GM04504 (cell line): ENCODE measurements at places on chromosomes 3 and 15.

DNA sequence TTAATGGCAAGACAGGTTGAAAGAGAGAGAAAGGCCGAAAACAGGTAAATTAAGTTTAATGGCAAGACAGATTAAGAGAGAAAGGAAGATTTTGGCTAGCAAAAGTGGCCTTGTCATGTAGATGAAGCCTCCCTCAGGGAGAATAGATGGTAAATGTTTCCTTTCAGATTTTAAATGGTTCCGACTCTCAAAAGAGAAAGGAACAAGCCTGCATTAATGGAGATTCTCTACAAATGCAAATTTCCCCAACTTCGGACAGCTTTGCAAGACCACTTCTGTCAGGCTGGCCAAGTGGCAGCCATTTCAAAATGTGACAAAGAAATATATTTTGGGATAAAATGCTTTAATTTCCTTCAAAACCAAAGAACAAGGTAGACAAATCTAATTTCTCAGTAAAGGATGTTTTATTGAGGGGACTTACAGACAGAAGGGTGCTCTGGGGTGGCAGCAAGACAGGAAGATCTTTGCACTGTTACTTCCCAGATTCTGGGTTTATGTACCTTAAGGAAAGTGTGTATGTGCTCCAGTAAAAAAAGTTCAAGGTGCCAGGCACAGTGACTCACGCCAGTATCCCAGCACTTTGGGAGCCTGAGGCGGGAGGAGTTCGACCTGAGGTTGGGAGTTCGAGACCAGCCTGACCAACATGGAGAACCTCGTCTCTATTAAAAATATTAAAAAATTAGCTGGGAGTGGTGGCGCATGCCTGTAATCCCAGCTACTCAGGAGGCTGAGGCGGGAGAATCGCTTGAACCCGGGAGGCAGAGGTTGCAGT, 626.3 kb upstream of the NAALADL2 start:
- DNase-seq = no peak

DNA sequence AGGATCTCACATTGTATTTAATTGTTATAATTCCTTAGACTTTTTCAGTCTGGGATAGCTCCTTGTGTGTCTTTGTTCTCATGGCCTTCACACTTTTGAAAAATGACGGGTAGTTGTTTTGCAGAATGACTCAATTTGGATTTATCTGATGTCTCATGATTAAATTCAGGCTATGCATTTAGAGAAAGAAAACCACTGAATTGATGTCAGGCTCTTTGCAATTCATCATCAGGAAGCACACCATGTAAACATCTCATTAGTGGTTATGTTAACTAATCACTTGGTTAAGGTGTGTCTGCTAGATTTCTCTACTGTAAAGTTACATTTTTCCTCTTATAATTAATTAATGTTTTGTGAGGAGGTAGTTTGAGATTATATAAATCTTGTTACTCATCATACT, 8.0 kb upstream of the SLC22A13 start:
- DNase-seq = no peak

- no peak for DNase-seq
Observed at GRCh38 chr3:116048991-116049390, 396.3 kb downstream of the LSAMP start.

DNA sequence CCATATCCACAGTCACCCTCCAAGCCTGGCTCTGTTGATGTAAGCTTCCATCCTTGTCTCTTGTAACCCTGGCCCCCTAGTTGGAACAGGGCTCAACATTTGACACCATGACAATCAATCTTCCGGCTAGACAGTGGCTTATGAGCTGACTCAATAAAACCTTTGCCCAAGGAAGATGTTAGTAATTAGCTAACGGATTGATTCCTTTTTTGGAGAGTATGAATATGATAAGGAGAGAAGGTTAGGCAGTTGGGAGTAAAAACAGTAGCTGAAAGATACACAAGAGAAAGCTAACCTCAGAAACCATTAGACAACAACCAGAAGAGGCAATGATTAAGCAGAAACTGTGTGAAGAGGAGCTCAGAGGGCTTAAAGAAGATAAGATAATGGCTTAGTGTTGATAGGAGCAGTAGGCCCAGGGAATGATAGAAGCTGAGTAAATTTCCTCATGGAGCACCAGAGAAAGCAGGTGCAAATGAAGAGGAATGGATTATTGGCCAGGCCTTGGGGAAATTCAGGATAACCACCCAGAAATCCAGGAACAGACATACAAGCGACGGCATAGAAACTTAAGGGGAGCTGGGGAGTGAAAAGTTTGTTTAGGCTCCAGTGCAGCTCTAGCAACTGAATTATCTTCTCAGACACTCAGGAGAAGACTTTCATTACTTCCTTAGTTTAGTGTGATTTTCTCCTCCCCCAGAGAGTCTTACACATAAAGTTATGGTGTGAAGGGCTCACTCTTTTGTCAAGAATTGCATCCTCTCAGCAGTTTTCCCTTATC, 7.8 kb upstream of the RFX7 start:
- no peak for DNase-seq

DNA sequence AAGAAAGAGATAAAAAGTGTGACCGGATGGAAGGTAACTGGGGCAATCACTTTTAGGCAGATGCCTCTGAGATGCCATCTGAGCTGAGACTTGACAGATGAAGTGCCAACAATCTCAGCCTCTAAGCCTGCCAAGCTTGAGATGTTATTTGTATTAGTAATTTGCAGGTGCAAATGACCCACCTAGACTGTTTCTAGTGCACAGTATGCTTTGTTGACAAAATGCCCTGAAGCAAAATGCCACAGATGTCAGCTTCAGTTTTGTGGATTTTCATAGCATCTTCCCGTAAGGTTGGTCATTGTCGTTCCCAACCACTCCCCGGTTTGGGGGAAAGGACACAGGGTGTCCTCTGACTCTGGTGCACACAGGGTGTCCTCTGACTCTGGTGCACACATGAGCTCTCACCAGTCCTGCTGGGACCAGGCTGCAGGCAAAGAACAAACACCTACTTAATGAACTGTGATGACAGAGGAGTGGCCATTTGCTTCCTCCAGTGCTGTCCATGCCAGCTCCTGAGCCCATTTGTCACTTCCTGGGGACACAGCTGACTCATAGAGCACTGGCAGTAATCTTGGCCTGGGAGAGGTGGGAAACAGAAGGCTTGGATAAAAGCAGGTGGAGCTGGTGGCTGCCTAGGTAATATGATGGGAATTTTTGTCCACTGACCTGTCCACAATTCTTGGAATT, 16.7 kb upstream of the PPP1R2 start:
- DNase-seq = no peak

- DNase-seq = no peak
Observed at GRCh38 chr3:130341882-130342281, 3.6 kb upstream of the COL6A5 start.

- no peak for DNase-seq
Observed at GRCh38 chr15:69669446-69669845, 216.8 kb downstream of the RPLP1 start.

GRCh38 chr3:129506231-129506742, 22.2 kb upstream of the RHO start:
- no peak for DNase-seq

- DNase-seq = no peak
Observed at GRCh38 chr3:111862974-111863373, 3.9 kb downstream of the PHLDB2 start.

GRCh38 chr15:86002444-86002843, 77.2 kb upstream of the AGBL1 start:
- no peak for DNase-seq

DNA sequence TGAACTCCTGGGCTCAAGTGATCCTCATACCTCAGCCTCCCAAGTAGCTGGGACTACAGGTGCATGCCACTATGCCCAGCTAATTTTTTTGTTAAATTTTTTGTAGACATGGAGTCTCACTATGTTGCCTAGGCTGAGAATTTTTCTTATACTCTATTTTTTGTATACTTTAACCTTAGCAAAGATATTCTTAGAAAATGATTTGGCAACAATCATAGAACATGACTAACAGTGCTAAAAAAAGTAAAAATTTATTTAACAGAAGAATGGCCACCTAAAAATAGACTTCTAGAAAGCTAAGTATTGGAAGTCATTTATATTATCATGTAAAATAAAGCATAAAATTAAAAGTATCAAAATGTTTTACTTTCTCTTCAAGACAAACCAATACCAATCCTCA, 322.3 kb downstream of the PLCL2 start:
- no peak for DNase-seq

GRCh38 chr3:72633534-72633933, 214.7 kb downstream of the SHQ1 start:
- no peak for DNase-seq

DNA sequence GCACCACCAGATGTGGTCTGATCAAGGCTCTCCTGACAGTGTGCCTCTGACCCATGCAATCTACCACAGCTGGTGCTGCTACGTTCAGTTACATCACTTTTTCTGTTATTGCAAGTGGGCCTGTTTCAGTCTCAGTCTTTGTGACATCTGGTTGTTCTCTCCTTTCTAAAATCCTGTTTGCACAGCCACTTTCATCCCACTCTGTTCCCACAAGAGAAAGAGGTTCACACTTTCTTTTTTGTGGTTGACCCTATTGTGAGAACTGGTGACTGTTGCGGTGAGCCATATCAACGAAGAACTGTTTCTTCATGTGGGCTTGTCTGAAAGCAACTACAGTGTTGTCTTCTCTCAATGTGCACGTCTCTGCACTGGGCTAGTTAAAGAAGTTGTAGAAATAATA, 342.8 kb upstream of the ARPP21 start:
- DNase-seq = no peak

DNA sequence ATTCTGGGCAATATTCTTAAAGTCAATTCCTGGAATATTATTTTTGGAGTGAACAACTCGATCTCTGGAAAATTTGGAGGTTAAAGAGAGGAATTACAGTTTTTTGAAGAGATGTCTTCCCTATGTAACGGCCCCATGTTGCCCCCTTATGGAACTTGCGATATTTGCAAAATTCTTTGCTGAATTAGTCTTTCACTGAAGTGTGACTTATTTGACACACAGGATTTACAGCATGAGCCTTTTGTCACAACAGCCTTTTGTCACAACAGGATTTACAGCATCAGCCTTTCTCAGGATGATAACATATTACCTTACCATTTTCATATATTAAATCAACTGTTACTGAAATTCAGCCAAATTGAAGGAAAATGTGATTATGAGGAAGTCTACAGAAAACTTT, 37.8 kb upstream of the SPTSSB start:
- no peak for DNase-seq

GRCh38 chr3:71464613-71465012, 118.9 kb downstream of the FOXP1 start:
- DNase-seq = no peak

GRCh38 chr3:16240229-16241023, 24.3 kb downstream of the DPH3 start:
- peak; percentile 56 for DNase-seq

DNA sequence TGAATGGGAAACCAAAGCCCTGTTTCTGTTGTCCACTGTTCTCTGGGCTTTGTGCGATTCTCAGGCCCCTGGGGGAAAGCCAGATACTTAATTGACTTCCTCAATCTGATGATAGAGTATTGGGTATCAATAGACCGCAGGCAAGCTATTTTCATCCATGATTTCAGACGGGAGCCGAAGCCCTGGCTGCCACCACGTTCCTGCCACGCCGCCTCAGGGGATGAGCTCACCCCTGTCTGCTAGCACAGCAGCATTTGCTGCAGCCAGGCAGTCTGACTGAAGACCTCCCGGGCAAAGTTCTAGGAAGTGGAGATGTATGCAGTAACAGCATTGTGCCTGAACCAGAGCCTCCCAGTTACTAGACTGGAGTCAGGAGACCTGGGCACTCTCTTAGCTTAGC, 69.8 kb downstream of the ISG20 start:
- no peak for DNase-seq

DNA sequence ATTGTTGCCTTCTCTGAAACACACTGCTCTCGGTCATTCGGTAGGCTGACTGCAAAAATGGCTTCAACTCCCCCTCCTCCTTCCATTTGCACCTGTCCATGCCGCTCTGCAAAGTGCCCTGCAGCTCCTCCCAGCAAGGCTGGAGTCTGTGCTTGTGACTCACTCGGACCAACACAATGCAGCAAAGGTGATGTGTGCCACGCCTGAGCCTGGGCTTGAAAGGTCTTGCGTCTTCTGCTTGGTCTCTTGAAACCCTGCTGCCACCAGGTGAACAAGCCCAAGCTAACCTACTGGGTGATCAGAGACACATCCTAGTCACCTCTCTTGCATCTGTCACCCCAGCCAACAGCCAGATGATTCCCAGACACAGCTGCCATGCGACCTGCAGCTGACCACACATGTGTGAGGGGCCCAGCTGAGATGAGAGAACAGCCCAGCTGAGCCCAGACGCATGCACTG, 71.1 kb downstream of the MGLL start:
- DNase-seq = no peak

DNA sequence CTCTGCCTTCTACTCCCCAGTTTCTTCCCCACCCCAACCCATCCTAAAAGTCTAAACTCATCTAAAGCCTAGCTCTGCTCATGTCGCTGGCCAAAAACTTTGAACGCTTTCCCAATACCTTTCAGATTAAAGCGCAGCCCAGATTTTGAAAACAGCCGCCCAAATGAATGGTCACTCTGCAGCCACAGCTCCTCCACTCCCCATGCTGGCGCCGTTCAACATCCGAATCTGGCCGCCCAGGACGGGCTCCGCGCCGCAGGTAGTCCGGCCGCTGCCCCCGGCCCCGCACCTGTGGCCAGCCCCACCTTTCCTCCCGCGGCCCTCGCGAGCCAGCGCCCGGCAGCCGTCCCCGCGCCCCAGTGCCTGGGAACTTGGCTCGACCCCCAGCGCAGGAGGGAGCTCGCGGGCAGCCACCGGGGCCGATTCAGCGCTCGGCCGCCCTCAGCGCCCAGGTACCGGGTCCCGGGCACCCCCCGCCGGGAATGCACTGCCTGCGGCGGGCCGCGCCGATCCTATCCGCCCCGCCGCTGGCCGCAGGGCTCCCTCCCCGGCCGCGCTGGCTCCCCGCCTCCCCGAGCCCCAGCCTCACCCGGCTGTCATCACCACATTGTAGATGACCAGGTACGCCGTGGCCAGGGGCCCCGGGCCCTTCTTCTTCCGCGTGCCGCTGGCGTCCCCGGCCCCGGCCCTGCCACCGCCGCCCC, 417 bp downstream of the HACD2 start:
- no peak for DNase-seq

DNA sequence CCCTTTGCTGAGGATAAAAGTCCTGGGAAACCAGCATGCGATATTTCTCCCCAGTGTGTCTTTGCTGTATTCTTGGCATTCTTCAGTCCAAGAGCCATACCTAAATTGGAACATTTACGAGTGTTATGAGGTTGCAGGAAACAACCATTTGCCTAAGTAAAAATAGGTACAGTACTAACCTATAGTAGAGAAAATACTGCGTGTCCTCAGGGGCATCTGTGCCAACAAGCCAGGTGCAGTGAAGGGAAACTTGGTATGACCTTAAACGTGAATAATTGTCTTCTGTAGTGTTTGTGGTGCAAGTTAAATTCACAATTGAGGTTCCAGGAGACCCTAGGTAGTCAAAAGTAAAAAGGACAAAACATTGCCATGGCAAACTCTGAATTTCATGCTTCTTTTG, 12.2 kb downstream of the IL5RA start:
- DNase-seq = no peak

- DNase-seq = no peak
Observed at GRCh38 chr3:109930582-109930981, 593.2 kb upstream of the DPPA4 start.

GRCh38 chr3:130384476-130385025, 39.1 kb downstream of the COL6A5 start:
- DNase-seq = no peak
